GM12892 (cell line): ENCODE measurements at places on chromosomes 6 and 20.

- peak; percentile 38 for DNase-seq
These were observed 83.5 kb downstream of the TRERF1 start for GRCh38 chr6:42368181-42368580.

- DNase-seq: no peak
These were observed 99.1 kb upstream of the DUSP22 start for GRCh38 chr6:193180-193579.

- no peak for DNase-seq
These were observed 119.7 kb downstream of the PSMB1 start for GRCh38 chr6:170433163-170434116.

- DNase-seq: no peak
These were observed 871.8 kb upstream of the SLC35B3 start for GRCh38 chr6:9307187-9307586.

GRCh38 chr20:45833030-45833882, at the start of gene SNX21:
Gene SNX21 (plus strand): TSS chr20:45833799. CDS start chr20:45833920, 121 bp downstream.
- DNase-seq: peak; percentile 61

DNA sequence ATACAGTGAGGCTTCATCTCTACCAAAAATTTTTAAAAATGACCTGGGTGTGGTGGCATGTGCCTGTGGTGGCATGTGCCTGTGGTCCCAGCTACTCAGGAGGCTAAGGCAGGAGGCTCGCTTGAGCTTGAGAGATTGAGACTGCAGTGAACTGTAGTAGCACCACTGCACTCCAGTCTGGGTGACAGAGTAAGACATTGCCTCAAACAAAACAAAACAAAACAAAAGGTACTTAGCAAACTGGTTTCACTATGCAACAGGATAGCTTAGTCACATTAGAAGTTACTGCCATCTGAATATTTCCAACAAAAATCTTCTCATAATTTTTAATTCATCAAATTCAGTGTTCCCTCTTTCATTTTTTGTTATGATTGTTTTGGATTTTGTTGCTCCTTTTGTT, 137.9 kb downstream of the QRSL1 start:
- DNase-seq: no peak

DNA sequence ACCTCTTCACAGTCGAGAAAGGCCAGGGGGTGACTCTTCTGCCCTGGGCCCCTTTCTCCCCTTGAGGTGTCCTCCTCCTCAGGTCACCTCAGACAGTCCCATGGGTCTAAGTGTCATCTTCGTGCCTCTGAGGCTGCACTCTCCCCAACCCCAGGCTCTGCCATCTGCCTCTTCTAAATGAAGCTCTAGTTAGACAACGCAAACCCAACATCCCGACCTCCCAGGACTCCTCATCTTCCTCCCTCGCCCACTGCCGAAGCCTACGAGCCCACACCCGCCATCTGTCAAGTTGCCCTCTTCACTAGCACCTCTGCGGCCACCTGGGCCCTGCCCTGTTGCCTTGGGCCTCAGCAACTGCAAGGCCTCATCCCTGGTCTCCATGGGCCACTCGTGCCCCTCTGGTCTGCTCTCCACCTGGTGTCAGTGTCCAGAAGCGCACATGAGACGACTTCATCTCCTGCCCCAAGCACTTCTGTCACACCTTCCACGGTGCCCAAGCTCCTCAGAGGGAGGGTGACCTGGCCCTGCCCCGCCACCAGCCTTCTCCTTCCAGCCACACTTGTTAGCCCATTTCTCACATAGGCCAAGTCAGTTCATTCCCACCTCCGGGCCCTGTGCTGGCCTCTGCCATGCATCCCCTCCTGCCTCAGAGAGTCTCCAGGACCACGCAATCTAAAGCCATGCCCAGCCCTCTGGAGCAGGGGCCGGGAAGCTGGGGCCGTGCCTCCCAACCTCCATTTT, 53.8 kb downstream of the RRBP1 start:
- DNase-seq: no peak

DNA sequence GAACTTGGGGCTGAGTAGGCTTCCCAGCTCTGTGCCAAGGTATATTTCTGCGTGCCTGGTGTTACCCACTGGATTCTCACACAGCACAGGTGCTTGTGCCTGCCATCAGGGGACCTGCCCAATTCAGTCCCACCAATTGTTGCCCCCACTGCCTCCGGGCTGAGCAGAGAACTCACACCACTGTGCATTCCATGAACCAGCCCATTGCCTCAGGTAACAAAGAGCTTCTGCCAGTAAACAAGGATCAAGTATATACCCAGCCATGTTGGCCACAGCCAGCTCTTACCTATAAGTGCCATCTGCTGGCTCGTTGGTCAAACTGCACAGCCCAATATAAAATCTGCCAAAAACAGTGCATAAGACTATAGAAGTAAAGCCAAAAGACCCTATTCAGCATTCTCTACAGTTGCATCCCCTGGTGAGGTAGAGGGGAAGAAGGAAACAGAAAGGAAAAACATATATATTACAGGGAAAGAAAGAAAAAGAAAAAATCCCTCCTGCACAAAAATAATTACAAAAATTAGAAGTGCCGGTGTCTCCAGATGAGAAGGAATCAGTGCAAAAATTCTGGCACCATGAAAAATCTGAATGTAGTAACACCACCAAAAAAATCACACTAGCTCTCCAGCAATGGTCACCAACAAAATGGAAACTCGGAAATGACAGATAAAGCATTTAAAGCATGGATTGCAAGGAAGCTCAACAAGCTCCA, 241.4 kb downstream of the IBTK start:
- no peak for DNase-seq

DNA sequence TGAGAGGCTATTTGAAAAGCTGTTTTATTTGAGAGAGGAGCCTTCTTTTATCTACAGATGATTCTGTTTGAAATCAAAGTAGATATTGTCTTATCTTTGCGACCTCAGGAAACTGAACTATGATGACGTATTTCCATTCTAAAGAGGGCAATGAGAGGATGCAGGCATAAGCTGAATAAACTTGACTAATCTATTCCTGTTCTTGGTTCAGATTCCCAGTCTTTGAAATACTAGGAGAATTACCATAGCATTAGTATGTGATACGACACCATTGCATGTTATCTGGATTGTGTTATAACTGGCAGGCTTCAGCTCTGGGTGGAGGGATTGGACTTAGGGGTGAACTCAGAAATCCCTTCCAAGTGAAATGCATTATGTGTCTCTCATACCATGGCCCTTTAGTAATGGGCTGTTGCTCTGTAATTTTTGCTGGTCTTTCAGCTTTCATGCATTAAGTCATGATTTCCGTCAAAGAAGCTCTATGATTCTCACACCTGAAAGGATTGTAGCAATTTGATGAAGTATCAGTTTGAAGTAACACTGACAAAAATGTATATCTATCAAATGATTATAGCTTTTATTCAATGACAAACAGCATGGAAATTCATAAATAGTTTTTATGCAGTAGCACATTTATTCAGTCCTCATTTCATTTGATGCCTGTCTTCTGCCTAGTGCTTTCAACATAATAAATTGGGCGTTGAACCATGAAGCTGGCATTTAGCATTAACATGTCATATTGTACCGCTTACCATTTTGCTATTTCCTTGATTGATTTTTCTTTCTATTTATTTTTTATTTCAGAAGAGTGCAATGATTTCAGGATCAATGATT, 138.4 kb upstream of the SPACA1 start:
- DNase-seq: no peak

GRCh38 chr6:12173661-12174060, 116.5 kb upstream of the EDN1 start:
- no peak for DNase-seq

- DNase-seq: no peak
These were observed 954.7 kb upstream of the MAN1A1 start for GRCh38 chr6:120304223-120304622.

DNA sequence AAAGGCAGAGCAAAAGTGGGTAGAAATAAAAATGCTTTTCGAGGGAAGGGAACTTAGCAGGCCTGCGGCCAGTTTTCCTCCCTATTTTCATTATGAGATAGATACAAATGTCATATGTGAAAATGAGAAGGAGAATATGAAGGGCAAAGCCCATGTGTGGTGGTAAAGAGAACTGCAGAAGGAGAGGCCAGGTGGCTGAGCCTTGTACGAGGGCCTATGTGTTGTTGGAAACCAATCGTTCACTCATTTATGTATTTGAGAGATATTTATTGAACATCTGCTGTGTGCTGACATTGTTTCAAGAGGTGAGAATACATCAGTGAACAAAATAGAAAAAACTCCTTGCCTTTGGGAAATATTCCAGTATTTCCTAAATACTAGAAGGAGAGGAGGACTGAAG, 147.7 kb downstream of the SH3BGRL2 start:
- DNase-seq: no peak

- DNase-seq: no peak
These were observed 86.9 kb downstream of the RAMACL start for GRCh38 chr6:166499350-166500163.

DNA sequence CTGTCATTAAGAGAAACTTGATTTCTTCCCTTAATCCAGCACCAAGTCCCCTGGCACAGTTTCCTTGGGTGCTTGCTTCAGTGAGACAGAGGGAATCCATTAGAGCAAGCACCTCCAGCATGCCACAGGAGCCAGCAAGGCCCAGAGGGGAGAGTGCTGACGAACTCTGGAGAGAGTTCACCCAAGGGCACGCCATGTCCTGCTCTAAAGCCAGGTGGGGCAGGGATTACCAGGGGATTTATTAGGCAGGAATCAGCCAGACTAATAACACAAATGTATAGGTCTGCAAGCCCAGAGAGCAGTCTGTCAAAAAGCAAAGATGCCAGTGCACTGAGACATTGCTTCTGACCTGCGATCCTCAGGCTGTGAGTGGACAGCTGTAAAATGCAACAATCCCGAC, 155.4 kb upstream of the SYNDIG1 start:
- no peak for DNase-seq

DNA sequence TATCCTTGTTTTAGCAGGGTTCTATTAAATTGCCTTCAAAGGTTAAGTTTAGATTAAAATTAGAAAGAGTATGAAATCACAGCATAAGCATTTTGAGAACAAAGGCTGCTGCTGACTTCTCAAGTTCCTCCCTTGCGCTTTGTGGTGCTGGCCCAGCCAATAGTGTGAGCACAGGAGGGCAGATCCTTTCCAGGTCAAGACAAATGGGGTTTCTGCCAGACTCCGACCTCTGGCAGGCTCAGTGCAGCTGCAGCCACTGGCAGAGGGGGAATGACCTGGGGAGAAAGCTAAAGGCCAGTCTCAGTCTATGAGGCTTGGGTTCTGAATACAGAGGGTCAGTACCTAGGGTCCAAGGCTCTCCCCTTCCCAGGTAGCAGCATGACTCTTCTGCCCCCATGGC, 27.0 kb downstream of the CLIC5 start:
- DNase-seq: no peak

DNA sequence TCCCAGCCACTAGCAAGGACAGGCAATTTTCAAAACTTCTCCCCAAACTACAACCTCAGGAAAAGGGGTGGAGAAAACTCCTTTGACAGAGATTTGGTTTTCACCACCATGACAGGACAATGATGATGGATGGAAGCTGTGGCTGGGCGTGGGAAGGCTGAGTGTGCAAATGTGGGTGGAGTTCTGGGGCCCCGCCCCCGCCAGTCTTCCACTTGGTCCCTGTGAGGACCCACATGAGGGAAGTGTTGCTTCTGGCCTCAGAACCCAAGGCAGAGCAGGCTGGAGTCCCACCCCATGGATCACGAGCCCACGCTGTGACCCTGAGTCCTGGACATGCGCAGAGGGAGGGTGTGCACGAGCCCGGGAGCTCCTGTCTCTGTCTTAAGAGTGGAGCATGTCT, 21.5 kb upstream of the MRGBP start:
- DNase-seq: no peak

GRCh38 chr6:39876826-39877225, 57.4 kb downstream of the MOCS1 start:
- DNase-seq: no peak

GRCh38 chr6:44068607-44069296, 58.5 kb downstream of the MRPL14 start:
- DNase-seq: no peak

DNA sequence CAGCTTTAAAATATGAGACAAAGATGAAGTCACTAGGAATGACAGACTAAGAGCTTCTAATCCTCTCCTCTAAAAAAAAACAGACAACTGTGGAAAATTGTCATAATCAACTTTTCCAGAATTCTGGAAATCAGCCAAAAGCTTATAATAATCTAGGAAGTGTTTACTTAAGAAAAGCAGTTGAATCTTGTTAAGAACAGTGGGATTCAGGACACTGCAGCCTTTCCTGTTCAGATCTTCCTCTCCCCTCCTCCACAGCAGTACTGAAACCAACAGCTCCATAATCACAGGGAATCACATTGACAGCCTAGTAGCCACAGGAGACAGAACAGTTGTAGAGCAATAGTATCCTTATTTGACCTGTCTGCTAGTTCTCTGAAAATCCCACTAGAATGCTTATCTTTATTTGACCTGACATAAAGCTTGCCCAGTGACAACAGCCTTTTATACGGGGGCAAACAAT, 41.6 kb downstream of the IBTK start:
- no peak for DNase-seq

GRCh38 chr6:104795363-104795762, 64.4 kb downstream of the HACE1 start:
- DNase-seq: no peak

DNA sequence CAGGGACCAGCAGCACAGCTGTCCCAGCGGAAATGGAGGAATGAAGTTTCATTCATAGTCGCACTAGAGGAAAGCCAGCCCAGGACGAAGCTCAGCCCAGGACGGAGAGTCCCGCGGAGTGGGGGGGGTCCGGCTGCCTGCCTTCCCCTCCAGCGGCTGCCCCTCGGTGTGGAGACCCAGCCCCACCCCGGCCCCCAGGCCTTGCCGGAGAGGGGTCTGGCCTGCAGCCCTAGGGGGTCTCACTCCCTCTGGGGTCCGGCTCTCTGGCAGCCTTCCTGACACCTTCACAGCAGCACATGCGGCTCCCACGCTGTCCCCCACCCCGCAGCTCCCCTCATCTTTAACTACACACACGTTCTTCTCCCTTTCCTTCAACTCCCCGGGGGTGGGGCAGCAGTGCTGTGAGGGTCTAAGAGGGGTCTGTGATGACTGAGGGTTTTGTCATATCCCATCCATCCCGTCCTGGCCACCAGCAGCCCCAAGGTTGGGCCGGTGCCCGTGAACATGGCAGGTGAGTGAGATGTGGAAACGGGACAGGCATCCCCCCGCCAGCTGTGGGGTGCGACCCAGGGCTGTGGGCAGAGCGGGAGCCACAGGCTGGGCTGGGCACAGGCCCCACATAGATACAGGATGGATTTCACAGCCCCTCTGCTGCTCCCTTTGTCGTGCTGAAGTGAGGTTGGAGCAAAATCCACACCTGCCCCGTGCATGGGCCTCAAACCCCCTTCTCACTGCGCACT, 41.8 kb downstream of the DLL1 start:
- DNase-seq: no peak
